ENCODE measurements at places on chromosomes 2 and 18.
A peak's percentile ranks its signal among the peaks of the same experiment; 100 is the strongest.

DNA sequence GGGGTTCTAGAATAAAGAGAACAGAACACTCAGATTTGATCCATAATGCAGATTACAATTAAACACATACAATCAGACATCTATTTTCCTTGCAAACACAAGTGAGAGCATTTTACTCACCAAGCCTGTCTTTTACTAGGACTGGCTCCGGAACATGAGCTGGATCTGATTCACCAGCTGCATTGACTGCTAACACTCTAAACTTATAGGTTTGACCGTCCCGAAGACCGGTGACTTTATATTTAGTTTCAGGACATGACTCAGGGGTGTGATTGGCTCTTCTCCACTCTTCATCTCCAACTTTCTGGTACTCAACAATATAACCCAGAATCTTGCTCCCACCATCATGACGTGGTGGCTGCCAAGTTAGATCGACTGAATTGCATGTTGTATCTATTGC, 112.4 kb downstream of the PLEKHA3 start:
- DNase-seq = no peak

- no peak for DNase-seq
Measured at GRCh38 chr2:39300044-39300978, 56.5 kb upstream of the CDKL4 start.

GRCh38 chr2:101972621-101973434, 18.9 kb upstream of the IL1R2 start:
- no peak for DNase-seq

DNA sequence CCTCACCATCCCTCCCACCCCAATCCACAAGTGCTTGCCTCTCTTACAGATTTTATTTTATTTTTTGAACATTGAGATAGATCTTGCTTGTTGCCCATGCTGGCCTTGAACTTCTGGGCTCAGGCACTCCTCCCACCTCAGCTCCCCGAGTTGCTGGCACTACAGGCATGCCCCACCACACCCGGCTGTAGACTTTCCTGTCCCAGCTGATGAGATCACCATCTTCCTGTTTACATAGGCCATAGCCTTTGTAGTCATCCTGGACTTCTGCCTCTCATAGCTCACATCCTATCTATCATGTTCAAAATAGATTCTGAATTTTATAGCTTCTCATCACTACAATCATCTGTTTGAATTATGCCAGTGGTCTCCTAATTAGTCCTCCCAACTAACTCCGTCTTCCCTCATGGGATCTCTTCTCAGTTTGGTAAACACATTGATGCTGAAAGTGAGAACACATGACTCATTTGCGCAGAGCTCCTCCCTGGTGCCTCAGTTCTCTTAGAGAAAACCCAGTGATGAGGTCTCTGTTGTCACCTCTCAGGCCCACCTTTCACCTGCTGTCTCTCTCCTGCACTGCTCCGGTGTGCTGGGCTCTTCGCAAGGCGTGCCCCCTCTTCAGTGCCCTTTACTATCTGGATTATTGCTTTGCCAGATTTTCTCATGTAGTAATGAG, 243.0 kb downstream of the ZNF407 start:
- peak; percentile 33 for DNase-seq

GRCh38 chr2:199791326-199791725, 59.7 kb downstream of the FTCDNL1 start:
- DNase-seq = no peak

All from activated naive CD4-positive, alpha-beta T cell treated with anti-CD3 and anti-CD28 coated beads, Interleukin-2, amount 10 ng/mL, durations not matched to agents 7 days and 5 days (primary cell).